ENCODE measurements at places on chromosomes 12 and 14. TPM values are rescaled to one million over a fixed set of nuclear protein-coding genes. Genes with fewer than 3 reads are reported as not detected.

C12orf54 gene
- total RNA-seq = not detected

PLBD1 gene
- 0.95 TPM for total RNA-seq

RNF212B gene
- not detected for total RNA-seq

KRT6C gene
- total RNA-seq = not detected

SERPINA1 gene
- 4.3 TPM for total RNA-seq

DNA sequence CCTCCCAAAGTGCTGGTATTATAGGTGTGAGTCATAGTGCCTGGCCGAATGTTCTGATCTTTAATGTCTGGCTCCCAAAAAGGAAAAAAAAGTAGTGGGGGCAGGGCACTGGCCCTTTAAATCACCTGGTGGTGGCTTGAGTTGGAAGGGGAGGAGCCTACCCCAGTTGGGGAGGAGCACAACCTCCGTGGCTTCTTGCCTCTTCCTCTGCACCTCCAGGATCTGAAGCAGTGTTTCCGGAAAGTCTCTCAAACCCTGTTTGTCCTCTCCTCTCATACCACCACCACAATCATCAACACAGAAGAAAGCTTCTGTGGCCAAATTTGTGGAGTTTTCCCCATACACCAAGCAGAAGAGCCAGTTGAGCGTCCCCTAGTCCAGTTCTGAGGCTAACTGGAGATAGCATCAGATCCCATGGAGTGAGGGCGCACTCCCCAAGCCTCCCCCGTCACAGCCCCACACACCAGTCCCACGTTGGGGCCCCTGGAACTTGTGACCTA lies 24.3 kb upstream of the RCOR1 start:
- DNase-seq = no peak

DNA sequence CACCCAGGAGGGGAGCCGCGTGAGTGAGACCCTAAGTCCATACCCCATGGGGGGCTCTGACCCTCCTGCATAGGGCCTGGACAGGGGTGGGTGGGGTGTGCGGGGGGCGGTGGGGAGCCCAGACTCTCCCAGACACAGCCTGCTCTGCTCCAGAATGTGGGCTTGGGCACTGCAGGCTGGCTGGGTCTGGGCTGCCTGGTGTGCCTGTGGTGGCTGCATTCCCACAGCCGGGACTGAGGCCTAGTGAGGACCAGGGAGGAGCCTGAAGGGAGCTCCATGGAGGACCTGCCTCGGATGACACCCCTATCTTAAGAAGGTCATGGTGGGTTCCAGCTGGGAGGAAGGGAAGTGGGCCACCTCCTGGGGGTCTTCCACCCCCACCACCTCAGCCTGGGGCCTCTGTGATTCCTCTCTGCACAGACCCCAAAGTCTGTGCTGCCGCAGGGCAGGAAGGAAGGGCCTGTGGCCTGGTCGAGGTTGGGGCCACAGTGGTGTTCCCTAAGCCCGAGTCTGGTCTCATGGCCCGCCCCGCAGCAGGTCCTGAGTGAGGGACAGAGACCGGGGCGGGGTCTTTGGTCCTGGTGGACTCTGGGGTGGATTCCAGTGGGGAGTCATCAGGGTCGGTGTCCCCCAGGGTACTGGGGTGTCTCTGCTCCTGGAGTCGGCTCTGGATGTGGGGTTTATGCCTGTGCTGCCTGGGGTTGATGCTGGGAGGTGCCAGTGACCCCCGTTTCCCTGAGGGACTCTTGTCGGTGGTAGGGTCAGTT lies 392.3 kb downstream of the TMEM121 start:
- DNase-seq = no peak

DNA sequence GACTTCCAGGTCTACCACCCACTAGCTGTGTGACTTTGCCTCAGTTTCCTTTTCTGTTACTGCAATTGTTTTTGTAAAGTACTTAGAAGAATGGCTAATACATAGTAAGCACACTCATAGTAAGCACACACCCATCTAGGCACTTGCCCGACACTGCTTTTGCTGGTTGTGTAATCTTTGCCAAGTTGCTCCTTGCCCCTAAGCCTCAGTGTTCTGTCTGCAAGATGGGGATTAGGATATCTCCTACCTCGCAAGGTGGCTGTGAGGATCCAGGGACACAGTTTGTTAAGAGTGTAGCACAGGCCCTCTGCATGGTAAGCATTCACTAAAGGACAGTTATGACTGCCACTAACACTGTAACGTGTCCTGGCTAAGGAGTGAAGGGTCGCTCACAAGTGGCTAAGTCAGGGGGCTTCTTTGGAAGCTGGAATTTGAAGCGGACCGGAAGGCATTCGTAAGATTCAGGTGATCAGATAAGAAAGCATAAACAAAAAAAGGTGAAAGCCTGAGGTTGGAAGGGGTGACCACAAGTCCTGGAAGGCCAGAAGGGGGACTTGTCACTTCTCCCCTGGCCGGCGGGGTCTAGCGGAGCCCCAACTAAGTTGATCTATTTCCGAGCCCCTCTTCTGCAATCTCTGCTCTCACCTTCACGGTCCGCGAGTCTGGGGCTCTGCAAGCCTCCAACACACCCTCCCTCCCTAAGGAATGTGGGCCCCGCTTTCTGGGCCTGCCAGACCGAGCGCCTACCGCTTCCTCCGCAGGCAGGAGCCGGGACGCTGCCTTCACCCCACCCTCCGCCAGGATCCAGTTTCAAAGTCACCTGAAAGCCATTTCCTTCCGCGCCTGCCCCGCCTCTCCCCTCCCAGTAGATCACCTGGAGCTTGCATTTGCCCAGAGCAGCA lies 1.5 kb upstream of the PLEKHG3 start:
- DNase-seq = peak; percentile 29

- no peak for DNase-seq
Measured at GRCh38 chr14:37434867-37435266, 160.2 kb downstream of the FOXA1 start.

- DNase-seq = no peak
Measured at GRCh38 chr12:86772696-86773095, 516.5 kb upstream of the MGAT4C start.

- no peak for DNase-seq
Measured at GRCh38 chr12:123984903-123985302, 11.9 kb downstream of the ZNF664 start.

DNA sequence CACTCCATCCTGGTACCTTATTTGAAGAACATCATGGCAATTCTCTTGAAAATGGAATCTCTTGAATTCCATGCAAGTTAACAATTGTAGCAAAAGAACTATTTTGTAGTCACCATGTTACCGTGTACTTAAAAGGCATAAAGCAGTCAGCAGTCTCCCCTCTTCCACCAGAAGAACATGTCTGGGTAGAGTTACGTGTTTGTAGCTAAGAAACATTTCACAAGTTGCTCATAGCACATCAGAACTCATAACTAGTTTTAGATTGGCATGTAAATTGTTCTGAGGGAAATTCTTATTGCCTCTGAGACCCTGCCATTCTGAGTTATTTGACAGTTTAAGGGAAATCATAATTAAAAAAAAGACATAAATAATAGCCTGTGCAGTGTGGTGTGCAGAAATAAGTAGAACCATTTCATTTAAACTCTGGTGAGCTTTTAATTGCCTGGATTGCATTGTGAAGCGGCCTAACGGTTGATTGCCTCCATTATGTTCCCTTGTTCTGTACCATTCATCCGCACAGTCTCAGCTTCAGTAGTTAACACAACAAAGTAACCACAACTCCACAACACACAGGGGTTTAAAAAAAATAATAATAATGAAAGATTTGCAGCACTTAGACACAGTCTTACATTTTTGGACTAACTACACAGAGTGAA lies 2.6 kb downstream of the LMO3 start:
- no peak for DNase-seq

- DNase-seq = no peak
Measured at GRCh38 chr14:77885367-77885766, 85.5 kb downstream of the ADCK1 start.

DNA sequence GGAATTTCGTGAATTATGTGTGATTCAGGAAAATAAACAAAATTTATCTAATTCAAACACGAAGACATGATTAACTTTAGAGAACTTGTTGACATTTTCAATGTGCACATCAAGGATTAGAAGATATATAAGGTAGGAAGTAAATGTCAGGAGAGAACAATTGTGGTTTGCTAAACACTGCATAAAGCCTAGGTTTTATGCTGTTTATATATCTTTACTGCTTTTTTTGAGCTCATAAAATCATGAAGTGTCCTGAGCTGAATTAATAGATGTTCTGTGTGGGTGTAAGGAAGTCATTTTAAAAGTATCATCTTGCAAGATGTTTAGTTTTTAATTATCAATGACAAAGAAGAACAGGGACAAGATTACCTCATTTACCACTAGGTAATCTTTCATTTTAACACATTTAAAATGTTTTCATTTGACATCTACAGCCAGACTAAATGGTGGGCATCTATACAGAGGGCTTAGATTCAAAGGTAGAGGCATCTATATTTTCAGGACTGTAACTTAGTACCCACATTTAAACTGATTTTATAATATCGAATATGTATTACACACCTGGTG lies 382.8 kb downstream of the ADAMTS20 start:
- no peak for DNase-seq

DNA sequence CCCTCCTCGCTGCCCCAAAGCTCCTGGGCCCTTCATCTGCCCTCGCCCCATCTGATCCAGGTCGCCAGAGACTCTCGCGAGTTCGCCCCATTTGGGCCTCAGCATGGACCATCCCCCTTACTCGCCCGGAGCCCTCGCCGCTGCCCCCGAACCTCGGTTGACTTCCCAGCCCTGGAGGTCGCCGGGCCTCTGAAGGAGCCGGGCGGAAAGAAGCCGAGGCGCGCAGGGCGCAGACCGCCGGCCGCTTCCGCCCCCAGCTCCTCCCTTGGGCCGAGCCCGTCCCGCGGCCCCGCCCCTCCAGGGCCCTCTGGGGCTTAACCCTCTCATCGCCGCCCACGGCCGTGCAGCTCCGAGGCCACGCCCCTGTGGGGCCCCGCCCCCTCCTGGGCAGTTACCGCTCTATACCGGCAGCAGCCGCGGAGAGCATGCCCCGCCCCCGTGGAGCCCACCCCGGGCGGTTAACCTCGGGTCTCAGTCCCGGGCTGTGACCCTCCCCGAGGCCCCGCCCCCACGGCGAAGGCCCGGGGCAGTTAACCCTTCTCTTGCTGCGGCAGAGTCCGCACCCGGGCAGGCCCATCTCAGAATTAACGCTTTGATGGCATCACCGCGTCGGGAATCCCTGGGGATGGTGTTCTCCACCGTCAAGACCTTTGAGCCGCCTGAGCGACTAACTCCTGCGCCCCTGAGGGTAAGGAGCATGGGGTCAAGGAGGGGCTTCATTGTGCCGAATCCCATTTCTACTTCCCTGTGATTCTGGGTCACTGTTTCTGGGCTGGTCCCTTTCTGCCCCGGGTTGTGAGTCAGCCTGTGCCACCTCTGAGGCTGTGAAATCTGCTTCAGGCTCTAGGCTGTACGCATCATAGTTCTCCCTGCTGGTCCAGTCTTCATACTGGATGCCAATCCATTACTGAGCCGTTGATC lies at the start of gene SPSB2:
Gene SPSB2 (minus strand): TSS at position 210 of the 921 bp plus-strand sequence. CDS start 402 bp downstream, outside the sequence.
- DNase-seq = peak; percentile 99

DNA sequence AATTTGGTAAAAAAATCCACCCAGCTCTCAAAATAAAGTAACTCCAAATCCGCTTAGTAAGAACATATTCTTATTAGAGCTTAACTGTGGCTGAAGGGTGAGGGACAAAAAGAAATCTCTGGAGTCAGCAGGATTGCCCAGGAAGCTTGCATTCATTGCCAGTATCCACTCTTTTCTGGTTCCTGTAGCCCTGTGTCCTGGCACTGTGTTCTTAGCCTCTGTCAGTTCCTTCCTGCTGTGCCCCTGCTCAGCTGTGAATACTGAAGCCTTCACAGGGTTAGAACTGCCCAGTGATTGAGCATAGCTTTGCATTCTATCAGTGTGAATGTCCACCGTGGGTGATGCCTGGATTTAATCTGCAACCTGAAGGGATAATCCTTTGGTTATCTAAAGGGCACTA lies 266.9 kb upstream of the PELI2 start:
- DNase-seq = no peak

DNA sequence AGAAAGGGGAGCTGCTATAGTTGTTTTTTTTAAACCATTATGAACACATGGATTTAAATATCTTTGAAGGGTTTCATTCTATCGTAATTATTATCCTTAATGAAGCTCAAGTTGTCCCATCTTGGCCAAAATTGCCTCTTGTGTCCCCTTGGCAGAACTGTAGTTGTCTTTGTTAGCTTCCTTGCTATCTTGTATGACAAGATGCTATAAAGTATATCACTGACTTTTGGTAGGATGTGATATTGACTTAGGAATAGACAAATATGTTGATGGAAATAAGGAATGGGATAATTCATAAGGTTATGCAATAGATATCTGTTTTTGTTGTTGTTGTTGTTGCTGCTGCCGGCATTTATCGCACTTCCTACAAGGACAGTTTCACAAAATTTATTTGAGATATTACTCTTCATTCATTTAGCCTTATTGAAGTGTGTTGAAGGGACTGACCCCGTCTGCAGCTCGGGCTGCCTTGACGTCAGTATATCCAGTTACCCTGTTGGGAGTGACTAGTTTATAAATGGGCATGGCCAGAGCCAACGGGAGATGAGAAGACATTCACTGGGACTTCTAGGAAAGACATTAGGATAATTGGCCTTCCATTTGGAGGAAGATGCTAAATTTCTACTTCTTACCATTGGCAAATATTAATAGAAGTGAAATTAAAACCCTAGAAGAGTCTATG lies 26.1 kb upstream of the APOLD1 start:
- no peak for DNase-seq

- DNase-seq = no peak
Measured at GRCh38 chr12:70774055-70774454, 136.8 kb upstream of the PTPRB start.

DNA sequence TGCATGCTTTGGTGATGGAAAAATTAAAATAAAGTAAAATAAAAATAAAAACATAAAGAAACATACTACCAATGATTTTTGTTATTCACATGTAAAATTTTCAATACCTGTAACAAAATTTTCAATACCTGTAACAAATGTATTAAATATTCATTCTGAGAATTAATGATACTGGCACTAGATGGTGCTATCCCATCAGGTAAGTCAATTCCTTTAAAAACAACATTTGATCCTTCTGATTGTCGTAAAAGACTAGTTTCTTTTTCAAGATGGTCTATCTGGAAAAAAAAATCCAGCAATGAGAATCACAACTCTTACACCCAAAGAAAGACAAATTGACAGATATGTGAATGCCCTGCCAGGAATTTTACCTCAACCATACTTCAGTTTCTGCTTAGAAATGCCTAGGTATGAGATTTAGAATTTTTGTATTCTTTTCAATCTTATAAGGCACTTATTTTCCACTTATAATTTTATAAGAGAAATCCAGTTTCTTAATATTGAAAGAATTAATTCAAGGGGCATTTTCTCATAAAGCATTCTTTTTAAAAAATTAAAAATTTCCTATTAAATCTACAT lies 30.7 kb downstream of the CEP290 start:
- DNase-seq = no peak

DNA sequence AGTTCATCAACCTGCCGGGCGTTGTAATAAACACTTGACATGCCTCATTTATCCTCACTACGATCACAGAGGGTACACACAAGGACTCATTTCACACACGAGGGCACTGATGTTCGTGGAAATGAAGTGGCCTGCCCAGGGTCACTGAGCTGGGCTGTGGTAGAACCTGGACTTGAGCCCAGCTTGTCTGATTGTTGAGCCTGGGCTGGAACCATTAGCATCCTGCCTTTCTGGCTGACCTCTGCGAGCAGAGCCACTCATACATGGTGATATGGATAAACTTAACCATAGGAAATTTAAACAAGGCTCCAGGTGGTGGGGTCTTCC lies 16.6 kb upstream of the JDP2 start:
- DNase-seq = no peak

All from CD4-positive, alpha-beta T cell (primary cell).